ENCODE measurements at places on chromosomes 5 and 9. TPM values are rescaled to one million over a fixed set of nuclear protein-coding genes. Genes with fewer than 3 reads are reported as not detected.
A peak's percentile ranks its signal among the peaks of the same experiment; 100 is the strongest.

ARSI gene
- 3.5 TPM for polyA plus RNA-seq

RANBP3L gene
- polyA plus RNA-seq = not detected

SLC25A2 gene
- not detected for polyA plus RNA-seq

SLC36A2 gene
- not detected for polyA plus RNA-seq

- peak; percentile 31 for DNase-seq
Measured at GRCh38 chr5:97164846-97165245, 18.2 kb downstream of the RIOK2 start.

GRCh38 chr9:99286536-99286935, 64.5 kb downstream of the SEC61B start:
- DNase-seq = no peak

DNA sequence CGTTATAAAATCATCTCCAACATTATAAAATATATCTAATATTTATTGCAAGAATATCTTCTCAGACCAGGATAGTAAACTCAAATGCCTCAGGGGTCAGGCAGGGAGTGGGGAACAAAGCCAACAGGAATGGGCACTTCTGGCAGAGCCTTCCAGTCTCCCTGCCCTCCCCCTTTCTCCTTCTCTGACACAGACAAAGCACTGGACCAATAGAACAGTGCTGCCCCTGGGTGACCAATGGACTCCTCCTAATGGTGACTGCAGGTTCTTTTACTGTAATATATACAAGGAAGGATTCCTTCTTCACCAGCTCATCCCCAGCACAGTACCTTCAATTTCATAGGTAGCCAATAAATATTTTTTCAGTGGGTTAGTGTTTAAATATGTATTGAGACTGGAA, 31.1 kb upstream of the MAMDC2 start:
- no peak for DNase-seq

- DNase-seq = no peak
Measured at GRCh38 chr9:4113711-4114110, 186.2 kb downstream of the GLIS3 start.

DNA sequence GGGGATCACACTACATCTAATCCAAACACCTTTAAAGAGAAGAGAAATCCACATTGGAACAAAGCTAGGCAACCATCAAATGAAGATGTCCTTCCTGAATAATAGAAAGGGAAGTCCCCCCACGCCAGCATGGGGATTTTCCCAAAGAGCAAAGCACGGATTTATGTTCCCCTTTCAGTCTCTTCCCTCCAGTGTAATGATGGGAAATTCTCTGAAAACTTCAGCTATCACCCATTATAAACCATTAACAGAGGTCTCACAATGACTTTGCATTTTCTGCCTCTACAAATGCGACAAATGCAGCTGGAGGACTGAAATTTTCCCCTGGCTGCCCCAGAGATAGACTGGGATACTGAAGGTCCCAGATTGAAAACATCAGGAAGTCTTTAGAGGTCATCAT, 368.7 kb downstream of the EFNA5 start:
- DNase-seq = no peak

GRCh38 chr9:16704116-16705110, 166.1 kb downstream of the BNC2 start:
- DNase-seq = no peak

DNA sequence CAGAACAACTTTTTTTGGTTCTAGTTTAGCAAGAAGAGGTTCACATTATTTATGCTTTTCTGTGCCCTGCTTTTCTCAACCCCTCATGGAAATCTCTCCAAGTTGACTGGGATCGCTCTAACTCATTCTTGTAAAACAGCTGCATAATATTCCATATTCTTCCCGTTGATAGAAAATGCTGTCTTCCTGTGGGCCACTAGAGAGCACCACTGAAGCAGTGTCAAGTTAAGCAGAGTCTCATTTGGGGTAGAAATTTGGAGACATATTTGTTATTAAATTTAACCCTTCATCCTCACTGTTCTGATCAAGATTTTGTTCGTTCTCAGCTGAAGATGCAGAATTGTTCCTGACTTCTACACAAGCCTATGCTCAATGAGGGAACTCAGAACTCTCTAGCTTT, 140.1 kb downstream of the CEMIP2 start:
- no peak for DNase-seq

GRCh38 chr5:6439588-6440550, 8.8 kb upstream of the UBE2QL1 start:
- peak; percentile 9 for DNase-seq

GRCh38 chr5:82356808-82357671, 78.9 kb upstream of the RPS23 start:
- DNase-seq = peak; percentile 96

GRCh38 chr5:152676196-152676595, 271.1 kb upstream of the NMUR2 start:
- no peak for DNase-seq

Data from foreskin keratinocyte (primary cell).